Cerebellar cortex (tissue), 1 donor: ENCODE measurements at places on chromosomes 4 and X.

- DNase-seq = no peak
Measured at GRCh38 chr4:42397635-42398170, 415 bp downstream of the SHISA3 start.

DNA sequence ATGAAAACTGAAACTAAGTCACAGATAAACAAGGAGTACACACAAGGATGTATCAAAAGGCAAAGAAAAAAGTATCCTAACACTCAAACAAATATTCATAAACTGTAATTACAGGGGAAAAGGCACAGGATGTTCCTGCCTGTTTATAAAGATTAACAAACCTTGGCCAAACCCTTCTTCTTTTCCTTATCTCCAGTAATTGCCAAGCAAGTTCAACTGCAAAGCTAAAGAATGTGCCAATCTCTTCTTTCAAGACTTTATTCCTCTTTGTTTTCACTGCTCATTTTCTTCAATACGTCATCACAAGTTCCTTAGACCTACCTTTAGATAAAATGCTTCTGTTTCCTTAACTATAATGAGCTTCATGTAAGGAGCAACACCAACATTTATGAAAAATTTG, 171.2 kb downstream of the AMELX start:
- DNase-seq = no peak

- DNase-seq = no peak
Measured at GRCh38 chrX:23656684-23657083, 10.6 kb upstream of the PRDX4 start.

DNA sequence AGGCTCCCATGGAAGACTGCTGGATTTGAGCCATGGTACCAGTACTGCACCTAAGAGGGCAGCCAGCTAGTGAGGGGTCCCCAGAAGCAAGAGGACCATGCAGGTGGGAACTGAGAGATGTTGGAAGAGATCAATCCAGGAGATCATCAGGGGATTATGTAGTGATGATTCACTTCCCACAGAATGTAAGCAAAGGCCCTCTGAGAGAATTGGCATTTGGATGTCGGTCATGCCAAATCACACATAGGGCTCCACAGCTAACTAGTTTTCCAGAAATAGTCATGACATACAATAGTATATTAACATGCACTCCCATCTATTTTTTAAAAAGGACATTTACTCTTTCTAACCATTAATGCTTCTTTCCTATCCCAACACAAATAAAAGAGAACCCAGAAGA, 112.5 kb downstream of the RASGEF1B start:
- DNase-seq = no peak

DNA sequence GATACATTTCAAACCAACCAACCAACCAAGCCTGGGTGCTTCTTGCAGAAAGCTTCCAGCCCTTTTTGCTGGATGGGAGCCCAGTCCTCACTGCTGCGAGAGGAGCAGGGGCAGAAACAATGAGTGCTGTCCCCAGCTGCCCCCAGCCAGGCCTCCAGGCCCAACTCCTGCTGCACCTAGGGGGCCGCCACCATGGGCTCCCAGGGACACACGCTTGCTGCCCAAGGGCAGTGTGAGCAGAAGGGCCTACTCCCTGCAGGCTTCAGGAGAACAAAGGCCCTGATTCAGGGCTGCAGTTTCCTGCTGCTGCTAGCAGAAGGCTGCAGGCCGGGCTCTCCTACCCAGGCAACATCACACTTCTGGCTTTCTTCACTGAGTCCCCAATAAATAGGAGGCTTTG, 37.7 kb upstream of the ENPP6 start:
- DNase-seq = no peak

GRCh38 chr4:141013899-141014298, 119.4 kb downstream of the RNF150 start:
- DNase-seq = no peak

DNA sequence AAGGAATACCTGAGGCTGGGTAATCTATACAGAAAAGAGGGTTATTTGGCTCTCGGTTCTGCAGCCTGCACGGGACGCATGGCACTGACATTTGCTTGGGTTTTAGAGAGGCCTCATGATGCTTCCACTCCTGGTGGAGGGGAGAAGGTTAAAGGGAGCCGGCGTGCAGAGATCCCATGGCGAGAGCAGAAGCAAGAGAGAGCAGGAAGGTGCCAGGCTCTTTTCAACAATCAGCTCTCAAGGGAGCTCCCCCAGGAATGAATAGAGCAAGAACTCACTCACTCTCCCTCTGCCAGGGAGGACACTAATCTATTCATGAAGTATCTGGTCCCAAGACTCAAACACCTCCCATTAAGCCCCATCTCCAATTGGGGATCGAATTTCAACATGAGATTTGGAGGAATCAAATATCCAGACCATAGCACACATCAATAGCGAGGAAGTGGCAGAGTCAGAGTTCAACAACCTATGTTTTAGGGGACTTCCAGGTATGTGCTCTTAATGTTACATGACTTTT, 109.8 kb downstream of the SORBS2 start:
- DNase-seq = no peak
